ENCODE measurements at places on chromosomes 2 and 18. TPM values are rescaled to one million over a fixed set of nuclear protein-coding genes. Genes with fewer than 3 reads are reported as not detected.
A peak's percentile ranks its signal among the peaks of the same experiment; 100 is the strongest.

DNA sequence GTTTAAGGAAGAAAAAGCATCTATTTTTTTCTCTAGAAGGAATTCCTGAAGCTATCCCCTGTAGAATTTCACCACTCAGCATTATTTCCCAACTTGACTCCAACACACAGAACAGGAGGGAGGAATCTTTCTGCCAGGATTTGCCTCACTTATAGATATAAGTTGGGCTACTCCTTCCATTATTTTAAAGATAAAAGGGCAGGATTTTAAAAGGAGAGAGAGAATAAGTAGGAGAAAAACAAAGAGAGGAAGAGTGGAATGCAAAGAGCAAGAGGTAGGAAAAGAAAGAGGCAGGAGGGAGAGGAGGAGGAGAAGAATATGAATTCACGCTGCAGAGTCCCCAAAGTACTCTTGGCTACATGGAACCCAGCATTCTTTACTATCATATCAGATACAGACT, 182.5 kb downstream of the TCF4 start:
- DNase-seq = no peak

GRCh38 chr2:96923810-96924774, 54.2 kb upstream of the SEMA4C start:
- DNase-seq = no peak

GRCh38 chr2:171346723-171347557, 86.8 kb downstream of the METTL8 start:
- no peak for DNase-seq

- peak; percentile 65 for DNase-seq
Observed at GRCh38 chr2:73290049-73290839, 3.1 kb downstream of the EGR4 start.

GRCh38 chr2:120323214-120323613, 22.7 kb upstream of the INHBB start:
- DNase-seq = no peak

- no peak for DNase-seq
Observed at GRCh38 chr18:76494231-76495005, 624 bp downstream of the ZNF516 start.

DNA sequence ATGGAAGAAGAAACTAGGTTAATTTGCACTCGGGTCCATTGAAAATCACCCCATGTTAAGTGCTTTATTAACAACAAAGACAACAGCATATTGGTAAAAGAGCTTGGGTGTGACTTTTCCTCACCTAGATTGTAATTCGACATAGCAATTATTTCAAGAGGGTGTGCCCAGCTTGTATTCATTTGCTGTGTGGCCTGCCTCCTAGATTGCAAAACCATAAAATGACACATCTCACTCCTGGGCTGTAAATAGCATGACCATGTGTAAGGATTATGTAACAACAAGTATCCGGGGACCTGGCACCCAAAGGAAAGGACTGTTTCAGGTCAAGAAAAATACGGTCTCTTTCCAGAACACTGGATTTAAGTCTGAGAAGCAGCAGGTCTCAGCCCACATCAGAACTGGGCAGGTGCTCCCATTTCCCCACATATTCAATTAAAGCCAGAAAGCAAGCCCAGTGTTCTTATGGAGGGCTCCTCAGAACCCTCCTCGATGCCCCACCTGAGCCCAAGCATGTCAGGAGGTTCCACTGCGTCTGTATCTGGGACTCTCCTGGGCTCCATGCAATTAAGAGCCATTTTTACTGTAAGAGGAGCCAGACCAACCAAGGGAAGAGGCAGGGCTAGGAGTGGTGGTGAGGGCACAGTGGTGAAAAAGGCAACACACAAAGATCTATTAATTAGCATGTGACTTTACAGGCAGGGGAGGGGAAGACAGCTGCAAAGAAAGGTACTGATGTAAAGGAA, 39.2 kb downstream of the MREG start:
- DNase-seq = peak; percentile 44

- no peak for DNase-seq
Observed at GRCh38 chr2:68115965-68116364, 41.7 kb upstream of the PNO1 start.

- DNase-seq = no peak
Observed at GRCh38 chr2:171217330-171217729, 56.6 kb upstream of the TLK1 start.

DNA sequence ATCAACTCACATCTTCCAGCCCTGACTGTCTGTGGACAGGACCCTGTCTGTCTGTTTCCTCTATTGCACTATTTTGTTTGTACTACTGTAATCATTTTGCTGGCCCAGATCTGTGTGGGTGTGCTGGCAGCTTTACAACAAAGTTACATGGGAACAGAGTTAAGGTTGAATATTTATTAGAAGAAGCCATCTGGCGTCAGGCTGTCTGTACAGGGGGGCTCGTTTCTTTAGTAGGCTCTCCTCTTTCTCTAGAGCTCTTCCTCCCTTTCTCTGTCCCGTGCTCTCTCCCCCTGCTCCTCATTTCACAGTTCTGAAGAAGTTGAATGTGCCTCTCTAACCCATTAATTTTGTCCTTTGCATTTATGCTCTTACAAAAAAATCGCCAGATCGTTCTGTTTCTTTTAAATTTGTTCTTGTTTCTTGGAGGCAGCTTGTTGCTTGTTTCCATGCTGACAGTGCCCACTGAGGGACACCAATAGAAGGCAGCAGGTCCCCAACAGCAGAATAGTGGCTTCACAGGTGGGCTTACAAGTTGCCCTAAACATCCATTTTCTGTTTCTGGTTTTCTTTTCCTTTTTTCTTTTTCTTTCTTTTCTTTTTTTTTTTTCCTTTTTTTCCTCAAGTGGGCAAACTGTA, 315.2 kb upstream of the ZEB2 start:
- peak; percentile 1 for DNase-seq

DNA sequence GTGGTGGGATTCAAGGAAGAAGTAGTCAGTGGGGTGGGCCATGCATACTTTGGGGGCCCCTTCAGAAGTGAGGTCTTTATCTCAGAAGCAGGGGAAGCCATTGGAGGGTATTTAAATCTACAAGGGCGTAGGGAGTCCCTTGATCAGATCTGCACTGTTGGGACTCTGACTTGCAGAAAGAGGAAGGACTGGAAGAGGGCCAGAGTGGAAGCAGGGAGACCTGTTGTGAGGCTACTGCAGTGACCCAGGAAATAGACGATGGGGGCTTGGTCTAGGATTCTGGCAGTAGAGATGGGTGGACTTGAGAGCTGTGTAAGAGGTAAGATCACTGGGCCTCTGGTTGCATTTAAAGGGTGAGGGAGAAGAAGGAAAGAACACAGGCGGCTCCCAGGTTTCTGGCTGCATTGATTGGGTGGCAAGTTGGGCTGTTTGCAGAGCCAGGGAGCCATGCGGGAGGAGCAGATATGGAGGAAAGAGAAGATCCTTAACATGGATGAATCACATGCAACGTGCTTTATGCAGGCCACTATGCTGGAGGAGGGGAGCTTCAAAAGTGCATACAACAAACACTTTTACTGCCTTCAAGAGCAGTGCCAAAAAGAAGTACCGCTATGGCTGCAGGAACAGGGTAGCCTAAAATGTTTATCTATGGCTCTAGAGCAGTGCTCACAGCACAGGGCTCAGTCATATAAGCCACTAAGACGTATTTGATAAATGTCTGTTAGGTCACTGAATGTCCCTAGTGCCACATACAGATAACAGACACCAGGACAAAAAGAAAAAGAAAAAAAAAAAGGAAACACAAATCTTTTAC, 2.3 kb downstream of the SFXN5 start:
- DNase-seq = no peak

DNA sequence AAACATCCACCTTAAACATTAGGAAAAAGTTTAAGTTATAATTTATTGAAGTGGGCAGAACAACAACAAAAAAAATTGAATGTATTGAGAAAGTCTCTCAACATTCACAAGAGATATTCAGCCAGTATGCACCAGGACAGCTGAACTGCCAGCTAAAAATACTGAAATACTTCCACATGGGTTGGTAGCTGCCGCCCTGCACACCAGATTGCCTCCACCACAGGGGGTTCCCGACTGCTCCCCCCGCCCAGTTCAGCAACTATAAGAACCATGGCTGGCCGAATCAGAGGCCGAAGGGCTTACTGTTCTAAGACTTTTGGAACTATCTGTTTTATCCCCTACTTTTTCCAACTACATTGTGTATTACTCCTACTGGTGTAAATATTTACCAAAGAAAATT, 150.0 kb upstream of the LRP1B start:
- no peak for DNase-seq

GRCh38 chr2:112724591-112725525, 4.0 kb downstream of the NT5DC4 start:
- DNase-seq = peak; percentile 49

DNA sequence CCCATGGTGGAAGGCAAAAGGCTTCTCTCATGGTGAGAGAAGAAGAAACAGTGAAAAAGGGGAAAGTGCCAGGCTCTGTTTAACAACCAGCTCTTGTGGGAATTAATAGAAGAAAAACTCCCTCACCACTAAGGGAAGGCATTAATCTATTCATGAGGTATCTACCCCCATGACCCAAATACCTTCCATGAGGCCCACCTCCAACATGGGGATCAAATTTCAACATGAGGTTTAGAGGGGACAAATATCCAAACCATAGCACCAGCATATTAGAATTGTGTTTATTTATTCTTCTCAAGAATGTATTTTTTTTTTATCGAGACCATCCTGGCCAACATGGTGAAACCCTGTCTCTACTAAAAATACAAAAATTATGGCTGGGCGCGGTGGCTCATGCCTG, 4.9 kb upstream of the CFLAR start:
- no peak for DNase-seq

GRCh38 chr2:229610333-229610732, 104.0 kb downstream of the DNER start:
- no peak for DNase-seq

DNA sequence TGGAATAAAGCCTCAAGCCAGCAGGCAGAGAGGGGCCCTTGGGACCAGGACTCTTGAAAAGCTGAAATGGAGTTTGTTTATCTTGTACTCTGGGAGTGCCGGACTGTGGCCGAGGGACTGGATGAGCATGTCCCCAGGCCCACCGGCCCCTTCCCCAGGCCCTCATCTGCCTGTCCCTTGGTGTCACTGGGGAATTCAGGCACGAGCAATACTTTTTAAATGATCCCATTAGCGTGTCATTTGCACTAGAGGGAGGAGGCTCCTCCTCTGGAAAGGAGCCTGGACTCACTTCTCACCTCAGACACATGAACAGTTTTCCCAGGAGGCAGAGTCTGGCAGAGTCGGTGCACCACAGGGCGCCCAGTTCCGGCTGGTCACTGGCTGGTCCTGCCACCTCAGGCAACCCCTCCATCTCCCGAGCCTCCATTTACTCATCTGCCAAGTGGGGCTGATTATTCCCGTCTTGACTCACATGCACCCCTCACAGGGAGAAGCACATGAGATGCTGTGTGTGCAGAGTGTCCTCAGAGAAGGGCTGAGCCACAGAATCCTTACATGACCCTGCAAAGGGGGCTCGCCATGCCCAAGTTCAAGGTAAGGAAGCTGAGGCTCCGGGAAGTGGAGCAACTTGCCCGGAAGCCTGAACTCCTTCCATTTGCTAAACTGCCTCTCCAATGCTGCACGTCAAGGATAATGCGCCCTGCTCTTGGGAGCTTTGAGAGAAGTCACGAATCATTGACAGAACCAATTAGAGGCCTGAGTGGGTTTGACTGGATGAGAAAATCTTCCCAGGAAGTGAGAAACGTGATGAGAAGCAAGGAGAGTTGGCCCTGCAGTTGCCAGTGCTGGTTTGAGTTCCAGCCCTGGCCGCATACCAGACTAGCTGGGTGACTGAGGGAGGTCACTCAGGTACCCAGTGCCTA, 26.7 kb downstream of the CIB4 start:
- DNase-seq = no peak

DNA sequence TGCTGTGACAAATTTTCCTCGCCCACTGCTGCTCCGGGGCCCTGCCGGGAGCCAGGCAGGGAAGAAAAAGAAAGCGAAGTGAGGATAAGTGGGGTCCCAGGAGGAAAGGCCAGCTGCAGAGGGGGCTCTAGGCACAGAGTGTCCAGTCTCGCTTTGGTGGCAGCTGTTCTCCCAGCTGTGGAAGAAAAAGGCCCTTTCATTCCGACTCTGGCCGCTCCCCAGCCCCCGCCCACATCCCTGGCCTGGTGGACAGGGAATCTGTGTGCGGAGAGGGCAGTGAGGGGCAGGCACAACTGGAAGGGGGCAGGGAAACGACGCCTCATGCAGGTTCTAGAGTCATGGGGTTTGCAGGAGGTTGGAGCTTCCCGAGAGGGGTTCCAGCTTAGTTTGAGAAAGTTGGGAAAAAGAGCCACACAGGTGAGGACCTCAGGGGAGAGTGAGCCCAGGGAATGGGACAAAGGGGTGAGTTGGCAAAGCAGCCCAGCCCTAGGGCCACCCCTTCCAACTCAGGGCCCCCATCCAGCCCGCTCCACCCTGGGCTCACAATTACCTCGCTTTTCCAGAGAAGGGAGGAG, 1.8 kb downstream of the RTKN start:
- peak; percentile 26 for DNase-seq

- peak; percentile 44 for DNase-seq
Observed at GRCh38 chr2:203650860-203651613, 55.4 kb upstream of the CD28 start.

GRCh38 chr18:35067454-35067853, 26.2 kb downstream of the MAPRE2 start:
- DNase-seq = no peak

GRCh38 chr2:15963977-15964670, 23.8 kb downstream of the MYCN start:
- no peak for DNase-seq

DNA sequence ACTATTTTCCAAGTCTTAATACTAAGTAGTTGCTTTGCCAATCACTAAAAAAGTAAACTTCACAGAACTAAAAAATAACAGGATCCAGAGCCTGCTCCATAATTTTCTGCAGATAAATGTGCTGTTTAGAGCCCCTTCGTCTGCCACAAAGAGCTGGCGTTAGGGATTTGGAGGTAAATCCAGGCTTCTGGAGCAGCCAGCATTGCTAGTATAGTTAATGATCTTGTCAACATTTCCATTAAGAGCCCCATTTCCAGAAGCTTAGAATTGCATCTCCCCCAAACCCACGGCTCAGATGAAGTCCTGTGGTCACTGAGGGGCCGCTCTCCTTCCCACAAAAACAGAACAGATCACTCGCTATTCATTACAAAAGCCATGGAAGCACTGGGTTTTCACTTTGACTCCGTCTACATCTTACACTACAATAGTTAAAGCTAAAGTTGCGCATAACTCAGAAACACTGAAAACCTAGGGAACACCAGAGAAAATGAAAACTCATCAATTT, 41.9 kb downstream of the ZNF516 start:
- DNase-seq = no peak

GRCh38 chr18:10262566-10262965, 191.9 kb upstream of the APCDD1 start:
- no peak for DNase-seq

Gene NOL4
- total RNA-seq = not detected

Gene ZC3H6
- total RNA-seq = 4.4 TPM

Gene NYAP2
- not detected for total RNA-seq

Gene CYS1
- 4.8 TPM for total RNA-seq

Gene DNAJC5G
- not detected for total RNA-seq

Gene VAMP5
- 10.0 TPM for total RNA-seq

Gene CBLN2
- total RNA-seq = 0.24 TPM

Gene IL36B
- total RNA-seq = not detected

Gene EMILIN2
- 8.0 TPM for total RNA-seq

All from Calu3 (cell line).